ENCODE measurements at places on chromosomes 4 and X.

DNA sequence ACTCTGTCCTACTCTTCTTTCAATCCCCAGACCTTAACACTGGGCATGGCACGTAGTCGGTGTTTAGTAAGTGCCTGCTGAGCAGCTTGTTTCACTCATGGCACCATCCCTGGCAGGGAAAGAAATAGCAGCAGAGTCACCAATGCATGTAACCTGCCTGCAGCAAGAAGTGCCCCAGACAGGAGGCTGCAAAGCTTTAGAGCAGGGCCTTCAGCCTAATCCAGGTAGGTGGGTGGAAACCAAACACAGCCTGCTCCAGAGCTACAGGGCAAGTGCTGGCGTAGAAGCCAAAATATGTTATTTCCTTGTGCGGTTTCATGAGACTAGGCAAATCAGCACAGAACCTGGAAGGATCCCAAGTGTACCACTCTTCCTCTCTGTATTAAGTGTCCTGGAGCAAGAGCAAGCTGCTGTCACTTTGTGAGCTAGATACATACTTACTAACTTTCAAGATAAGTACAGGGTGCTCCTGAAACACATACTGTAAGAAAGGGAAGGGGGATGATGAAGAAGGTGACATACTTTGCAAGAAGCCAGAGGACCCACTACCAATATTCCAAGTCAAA is 5.5 kb downstream of the PROM1 start:
- DNase-seq, result no peak

DNA sequence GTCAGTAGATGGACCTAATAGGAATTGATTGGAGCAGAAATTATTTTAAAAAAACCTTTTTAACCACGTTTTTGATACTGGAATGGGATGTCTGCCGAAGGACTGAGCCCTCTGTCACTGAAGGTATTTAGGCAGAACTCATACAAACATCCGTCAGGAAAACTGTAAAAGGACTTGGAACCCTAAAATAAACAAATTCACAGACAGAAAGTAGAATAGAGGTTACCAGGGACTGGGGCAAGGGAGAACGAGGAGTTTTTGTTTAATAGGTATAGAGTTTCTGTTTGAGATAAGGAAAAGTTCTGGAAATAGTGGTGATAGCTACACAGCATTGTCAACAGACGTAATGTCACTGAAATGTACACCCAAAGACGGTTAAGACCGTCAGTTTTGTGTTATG is 105.5 kb downstream of the BCOR start:
- no peak for DNase-seq

DNA sequence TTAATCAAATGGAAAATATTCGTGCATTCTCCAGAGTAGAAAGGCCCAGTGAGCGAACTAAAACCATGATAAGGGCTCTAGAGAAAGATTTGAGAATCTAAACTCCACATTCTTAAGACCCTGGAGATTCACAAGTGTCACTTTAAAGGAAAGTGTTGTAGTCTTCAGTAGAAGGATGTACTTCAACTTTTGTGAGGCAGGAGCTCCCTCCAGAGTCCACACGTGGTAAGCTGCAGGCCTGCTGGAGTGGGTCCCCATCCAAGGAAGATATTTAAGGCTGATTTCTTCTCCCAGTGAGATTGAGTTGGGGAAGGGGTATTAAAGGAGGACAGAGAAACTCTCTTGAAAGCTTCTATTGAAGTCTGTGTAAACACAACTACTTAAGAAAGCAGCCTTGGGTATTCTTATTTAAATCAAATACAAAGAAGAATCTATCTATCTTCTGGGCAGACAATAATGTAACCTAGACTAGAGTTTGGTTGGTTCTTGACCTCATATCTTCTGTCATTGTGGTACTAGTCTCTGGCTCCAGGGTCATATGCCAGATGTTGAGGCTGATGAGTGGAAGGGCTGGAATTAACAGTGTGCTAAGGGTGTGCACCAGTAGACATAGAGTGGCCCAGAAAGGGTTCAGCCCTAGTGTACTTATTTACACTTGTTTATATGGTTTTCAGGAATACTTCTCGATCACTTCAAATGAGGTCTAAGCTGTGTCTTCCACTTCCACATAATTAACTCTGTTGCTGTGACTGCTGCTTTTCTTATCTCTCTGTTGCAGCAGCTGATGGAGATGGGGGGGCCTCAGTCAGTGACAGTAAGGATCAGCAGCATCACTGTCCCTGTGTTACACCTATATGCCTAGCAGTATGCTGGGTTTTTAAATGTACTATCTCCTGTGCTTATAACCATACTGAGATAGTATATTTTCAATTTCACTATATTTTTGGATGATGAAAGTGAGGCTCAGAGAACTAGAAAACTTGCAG is 76.1 kb downstream of the HMGB2 start:
- peak; percentile 16 for DNase-seq

- no peak for DNase-seq
These were observed 36.7 kb upstream of the HMX1 start for GRCh38 chr4:8908206-8908893.

DNA sequence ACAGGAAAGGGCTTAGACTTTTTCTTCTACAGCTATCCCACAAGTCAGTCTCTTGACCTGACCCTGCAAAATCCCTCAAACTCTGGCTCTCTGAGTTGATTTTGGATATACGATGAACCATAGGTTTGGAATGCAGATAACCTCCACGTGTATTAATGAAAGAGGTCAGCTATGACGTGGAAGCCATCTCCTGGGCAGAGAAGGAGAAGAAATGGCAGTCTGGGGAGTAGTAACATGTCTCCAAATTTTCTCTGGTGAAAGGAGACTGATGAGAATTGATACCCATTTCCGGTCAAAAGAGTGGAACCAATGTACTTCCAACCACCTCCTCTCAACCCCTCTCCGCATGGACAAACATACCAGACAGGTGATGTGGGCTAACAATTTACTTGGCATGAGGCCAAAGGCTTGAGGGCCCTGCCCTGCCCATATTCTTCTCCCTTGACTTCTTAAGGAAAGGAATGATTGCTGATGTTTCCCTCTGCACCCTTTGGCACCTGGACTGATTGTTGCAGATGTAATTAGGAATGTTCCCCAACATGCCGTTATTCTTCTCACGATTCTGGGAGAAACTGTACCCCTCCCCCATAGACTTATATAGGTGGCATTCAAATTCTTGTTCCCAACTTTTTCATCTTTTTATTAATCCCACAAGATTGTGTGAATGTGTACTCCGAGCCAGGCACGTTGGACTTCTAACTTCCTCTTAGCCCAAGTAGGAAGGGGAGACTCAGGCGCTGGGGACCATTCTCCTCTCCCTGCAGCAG is 580 bp upstream of the PLS3 start:
- DNase-seq, result no peak

- no peak for DNase-seq
These were observed 26.8 kb upstream of the FGF5 start for GRCh38 chr4:80239480-80240150.

GRCh38 chrX:150704030-150704613 is 10.9 kb downstream of the MTMR1 start:
- no peak for DNase-seq

DNA sequence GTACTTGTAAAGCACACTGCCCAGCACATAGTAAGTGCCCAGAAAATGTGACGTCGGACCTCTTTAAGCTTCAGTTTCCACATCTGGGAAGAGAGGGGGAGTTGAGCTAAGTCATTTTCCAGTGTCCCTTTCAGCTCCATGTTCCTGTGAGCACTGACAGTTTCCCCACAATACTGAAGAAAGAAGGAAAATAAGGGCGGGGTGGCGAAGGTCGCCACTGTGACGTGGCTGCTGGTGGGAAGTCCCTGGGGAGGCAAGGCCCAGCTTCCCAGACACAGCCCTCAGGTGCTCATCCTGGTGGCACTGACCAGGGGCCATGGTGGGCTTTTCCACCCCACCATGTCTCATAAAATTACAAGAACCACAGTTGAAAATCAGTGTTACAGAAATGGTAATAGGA is 121.8 kb downstream of the PTTG2 start:
- no peak for DNase-seq

GRCh38 chr4:96753216-96753615 is 913.3 kb downstream of the PDHA2 start:
- no peak for DNase-seq

GRCh38 chr4:158778156-158778711 is 9.4 kb downstream of the FNIP2 start:
- DNase-seq, result no peak

GRCh38 chrX:9393571-9393970 is 71.3 kb upstream of the TBL1X start:
- no peak for DNase-seq

Measured in stimulated activated CD4-positive, alpha-beta T cell treated with anti-CD3 and anti-CD28 coated beads, Interleukin-1b, Interleukin-23, amount 100 ng/mL, for 1 hour (primary cell).